ENCODE measurements at places on chromosomes 12 and 14.

DNA sequence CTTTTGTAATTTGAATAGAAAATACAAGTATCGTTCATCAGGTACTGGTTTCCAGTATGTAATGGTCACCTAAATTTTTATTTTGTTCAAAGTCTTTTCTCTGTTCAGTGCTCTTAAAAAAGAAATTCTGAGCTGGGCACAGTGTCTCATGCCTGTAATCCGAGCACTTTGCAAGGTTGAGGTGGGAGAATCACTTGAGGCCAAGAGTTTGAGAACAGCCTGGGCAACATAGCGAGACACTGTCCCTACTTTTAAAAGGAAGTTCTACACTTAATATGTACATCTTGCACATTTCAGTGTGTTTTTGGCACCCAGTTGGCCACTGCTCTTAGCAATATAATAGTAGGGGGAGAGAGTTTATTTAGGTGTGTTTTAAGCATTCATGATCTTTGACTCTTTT lies 27.9 kb downstream of the PCNX1 start:
- no peak for DNase-seq

DNA sequence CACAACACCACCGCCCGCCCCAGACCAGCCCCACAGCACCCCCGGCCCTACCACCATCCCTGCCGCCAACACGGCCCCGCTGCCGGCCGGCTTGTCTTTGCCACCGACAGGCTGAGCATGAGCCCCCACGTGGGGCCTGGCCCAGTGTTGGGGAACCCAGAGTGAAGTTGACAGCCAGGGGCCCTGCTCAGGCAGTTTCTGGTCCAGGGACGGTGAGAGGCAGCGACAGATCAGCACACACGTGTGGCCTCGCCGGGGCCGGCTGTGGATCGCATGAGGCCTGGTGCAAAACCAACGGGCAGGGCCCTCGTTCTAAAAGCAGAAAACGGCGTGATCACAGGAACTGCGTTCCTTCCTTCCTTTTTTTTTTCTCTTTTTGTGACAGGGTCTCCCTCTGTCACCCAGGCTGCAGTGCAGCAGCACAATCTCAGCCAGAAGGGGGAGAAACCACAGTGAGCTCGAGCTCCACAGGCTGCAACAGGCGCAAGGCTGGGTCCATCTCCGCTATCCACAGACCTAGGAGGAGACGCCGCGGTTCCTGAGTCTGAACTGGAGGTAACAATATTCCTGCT lies 50.5 kb upstream of the FBRSL1 start:
- DNase-seq, result no peak

DNA sequence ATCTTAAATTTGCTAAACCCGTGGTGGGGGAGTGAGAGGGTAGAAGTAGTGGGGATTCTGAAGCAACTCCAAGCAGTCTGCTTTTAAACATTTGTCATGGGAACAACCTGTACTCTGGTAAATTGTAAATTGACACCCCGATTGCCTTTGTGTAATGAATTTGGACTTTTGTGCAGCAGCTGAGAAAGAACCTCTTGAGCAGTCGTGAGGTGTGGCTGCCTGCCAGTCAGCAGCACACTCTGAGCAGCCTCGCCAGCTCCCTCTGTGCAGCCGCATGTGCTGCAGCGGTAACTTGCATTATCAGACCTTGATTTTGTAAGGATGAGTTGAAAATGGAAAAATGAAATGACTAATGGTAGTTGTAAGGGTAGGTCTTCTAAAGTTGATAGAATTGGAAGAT lies 74.3 kb downstream of the SUSD6 start:
- DNase-seq, result peak; percentile 70

DNA sequence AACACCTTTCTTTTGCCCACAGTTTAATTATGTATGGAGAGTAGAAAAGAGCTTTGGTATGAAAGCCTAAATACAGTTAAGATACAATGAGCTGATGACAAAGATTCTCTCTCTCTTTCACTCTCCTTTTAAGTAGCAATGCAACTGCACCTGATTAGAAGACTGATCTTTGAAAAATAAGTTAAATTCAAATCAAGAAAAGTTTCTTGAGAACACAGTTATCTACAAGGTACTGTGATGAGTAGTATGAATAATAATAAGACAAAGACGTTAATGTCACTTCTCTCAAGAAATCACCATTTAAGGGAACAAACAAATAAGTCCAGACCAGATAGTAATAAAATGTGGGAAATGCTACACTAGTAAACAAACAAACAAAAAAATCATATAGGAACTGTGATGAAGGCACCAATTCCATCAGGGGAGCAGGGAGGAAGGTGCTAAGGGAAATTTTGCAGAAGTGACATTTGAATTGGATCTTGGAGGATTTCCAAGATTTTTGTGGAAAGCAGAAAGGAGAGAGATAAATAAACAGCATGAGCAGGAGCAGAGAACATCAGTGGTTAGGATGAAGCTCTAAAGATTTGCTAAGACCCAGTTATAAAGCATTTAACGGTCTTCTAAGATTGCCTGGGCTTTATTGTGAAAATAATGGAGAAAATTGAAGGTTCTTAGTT lies 65.2 kb upstream of the STK38L start:
- DNase-seq, result no peak

GRCh38 chr14:101506926-101507835 lies 54.1 kb upstream of the DIO3 start:
- DNase-seq, result no peak

DNA sequence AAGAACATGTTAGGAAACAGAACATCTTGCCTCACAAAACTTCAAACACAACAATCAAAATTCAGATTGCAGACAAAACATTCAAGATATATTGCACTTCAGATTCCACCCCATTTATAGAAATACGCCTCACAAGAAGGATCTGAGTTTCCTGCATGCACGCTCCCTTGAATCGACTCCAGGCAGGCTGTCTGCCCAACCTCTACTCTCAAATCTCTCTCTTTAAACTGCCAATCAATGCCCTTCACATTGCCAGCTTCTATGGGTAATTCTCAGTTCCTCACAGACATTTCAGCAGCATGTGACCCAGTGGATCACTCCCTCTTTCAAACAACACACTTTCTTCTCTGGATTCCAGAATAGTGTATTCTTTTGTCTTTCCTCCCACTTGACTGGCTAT lies 184.1 kb downstream of the PRKD1 start:
- no peak for DNase-seq

DNA sequence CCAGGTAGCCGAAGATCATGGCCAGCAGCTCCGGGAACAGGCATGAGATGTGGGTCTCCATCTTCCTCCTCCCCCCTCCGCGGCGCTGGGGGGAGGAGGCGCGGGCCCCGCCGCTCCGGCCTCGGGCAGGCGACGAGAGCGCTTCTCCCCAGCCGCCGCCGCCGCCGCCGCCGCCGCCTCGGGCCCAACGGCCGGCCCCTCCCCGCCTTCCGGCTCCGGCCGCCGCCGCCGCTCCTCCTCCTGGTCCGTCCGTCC lies 448 bp downstream of the FBXL14 start:
- DNase-seq, result no peak

- DNase-seq, result no peak
Measured at GRCh38 chr14:99066378-99066777, 205.6 kb downstream of the BCL11B start.

GRCh38 chr14:93970585-93970964 lies 5.8 kb downstream of the ASB2 start:
- peak; percentile 21 for DNase-seq

GRCh38 chr14:38199739-38200138 lies 8.0 kb upstream of the SSTR1 start:
- DNase-seq, result peak; percentile 17

- DNase-seq, result no peak
Measured at GRCh38 chr14:100534528-100535286, 52.5 kb downstream of the BEGAIN start.

DNA sequence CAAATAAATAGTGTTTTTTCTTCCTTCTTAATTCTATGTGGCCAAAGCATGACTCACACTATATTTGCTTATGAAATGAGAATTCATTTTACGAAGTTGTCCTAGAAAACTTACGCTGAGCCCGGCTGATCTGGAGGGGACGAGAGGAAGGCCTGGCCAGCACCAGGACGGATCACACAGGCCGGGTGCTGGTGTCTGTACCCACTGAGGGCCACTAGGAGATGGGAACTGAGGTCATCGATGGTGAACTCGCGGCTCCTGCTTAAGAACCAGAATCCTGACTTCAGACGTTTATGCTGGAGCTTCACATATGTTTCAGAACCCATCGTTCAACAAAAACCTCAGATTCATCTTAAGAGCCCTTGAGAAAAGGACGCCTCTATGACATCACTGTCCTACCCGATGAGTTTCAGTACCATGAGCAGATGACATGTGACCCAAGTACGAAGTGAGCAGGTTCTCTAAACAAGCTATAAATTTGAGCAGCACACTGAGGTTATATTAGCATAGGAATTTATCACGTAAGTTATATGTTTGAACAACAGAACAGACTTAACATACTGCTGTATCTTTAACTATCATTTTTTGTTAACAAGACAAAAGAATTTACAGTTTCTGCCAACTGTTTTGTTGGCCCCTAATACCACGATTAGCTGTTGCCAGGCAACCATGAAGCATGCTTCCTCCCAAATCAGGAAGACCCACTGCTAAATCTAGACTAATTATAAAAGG lies 111.9 kb downstream of the FOXN3 start:
- peak; percentile 77 for DNase-seq

DNA sequence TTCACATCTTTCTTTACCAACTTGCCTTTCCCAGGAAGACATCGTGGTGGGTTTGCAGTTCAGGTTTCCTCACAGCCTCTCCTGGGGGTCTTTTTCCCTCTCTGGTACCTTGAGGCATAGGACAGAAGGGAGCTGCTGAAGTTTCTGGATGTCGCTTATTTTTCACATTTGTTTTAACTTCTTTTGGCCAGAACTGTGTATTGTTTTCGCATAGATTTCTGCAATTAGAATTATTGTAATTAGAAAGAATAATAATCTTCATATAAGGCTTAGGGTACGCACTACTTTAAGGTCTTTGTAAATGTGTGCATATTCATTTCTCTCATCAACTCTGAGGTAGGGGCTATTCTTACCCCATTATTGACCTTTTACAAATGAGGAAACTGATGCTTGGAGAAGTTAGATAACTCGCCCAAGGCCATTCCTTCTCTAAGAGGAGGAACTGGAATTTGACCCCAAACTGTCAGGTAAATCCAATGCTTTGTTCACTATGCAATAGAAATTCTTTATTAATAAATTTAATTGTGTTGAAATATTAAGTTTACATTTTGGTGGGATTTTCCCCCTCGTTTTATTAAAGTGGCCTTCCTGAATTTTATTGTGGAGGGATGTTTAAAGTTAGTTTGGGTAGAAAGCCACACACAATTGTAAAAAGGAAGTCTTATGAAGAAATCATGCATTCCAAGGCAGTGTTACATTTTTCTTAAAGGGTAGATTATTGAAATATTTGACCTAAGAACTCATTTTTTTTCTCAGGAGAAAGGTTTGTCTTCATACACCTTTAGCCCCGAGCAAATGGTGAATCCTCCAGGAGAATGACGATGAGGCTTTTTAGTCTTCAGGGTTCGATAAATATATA lies 12.1 kb upstream of the SLC38A2 start:
- peak; percentile 77 for DNase-seq

GRCh38 chr12:288687-289086 lies 26.1 kb upstream of the SLC6A13 start:
- peak; percentile 62 for DNase-seq

DNA sequence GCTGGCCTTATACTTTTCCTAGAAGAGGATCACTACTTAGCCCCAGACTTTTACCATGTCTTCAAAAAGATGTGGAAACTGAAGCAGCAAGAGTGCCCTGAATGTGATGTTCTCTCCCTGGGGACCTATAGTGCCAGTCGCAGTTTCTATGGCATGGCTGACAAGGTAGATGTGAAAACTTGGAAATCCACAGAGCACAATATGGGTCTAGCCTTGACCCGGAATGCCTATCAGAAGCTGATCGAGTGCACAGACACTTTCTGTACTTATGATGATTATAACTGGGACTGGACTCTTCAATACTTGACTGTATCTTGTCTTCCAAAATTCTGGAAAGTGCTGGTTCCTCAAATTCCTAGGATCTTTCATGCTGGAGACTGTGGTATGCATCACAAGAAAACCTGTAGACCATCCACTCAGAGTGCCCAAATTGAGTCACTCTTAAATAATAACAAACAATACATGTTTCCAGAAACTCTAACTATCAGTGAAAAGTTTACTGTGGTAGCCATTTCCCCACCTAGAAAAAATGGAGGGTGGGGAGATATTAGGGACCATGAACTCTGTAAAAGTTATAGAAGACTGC lies 1.5 kb downstream of the MGAT2 start:
- DNase-seq, result no peak

DNA sequence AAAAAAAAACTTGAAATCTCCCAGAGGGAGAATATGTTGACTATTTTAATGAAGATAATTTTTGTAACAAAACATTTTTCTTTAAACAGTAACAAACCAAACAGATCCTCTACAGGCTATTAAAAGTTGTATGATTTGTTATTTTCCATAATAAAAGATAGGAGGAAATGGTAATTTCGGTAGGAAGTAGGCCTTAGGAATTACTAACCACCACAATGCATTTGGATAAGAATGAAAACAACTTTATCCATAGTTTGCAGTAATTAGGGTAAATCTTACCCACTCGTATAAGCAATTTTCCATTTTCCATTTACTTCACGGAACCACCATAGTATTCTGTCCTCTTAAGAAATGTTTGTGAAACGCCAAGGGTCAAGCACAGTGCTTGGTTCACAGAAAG lies 6.0 kb downstream of the USP44 start:
- DNase-seq, result no peak

- DNase-seq, result no peak
Measured at GRCh38 chr12:92253301-92253700, 107.7 kb upstream of the BTG1 start.

GRCh38 chr12:49413010-49413409 lies 45.7 kb downstream of the SPATS2 start:
- DNase-seq, result peak; percentile 14

DNA sequence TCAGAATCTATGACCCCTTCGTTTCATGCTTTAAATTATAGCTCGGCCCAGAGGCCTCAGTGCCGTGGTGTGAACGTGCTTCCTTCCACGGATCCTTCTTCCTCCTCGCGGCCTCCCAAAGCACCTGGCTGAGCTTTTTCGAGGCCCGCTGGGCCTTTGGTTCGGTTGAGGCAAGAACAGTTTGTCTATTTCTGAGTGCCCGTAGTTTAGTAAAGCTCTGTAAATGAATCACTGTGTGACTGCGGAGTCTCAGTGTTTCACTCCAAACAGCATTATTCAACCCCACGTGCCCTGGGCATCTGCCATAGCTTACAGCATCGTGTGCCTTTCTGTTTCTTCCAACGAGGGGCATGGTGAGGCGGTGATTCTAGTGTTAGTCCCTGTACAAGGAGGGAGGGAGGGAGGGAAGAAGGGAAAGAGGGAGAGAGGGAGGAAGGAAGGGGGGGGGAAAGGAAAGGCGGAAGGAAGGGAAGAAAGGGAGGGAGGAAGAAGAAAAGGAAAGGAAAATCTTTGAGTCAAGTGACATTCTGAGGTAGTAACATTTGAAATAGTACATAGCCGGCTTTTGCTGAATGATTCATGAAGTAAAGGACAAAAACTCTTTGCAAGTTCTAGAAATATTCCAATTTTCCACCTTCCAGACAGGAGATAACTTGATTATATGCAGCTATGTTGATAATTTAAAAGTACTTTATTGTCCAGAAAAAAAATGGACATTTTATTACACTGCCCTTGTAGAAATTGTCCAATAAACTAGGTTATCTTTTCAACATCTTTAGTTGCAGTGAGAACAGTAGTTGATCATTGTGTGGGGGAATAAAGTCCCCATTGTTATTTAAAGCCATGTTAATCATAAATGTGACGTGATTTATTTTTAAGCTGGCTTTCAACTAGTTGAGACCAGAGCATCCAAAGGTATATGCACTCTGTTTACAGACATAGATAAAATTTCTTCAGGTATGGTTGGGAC lies 1.2 kb upstream of the TRIM9 start:
- DNase-seq, result peak; percentile 29

Measured in fibroblast of pulmonary artery (primary cell).